ENCODE measurements at places on chromosomes 3 and 15.

DNA sequence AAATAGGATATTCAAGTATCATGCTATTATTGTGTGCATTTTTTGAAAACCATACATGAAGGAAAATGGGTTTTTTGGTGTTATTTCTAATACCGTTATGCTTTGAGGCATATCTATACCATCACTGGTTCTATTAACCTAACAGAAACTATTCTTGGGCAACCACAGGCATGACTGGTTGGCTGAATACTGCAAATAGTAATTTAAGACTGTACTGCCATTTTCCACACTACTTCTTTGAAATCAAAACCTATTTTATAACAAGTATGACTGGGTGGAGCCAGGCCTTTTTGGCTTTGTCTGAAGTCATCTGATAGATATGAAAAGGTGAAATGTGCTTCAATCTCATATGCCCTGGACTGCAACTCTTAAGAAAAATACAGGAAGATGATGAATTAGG lies 115.1 kb downstream of the ULK4 start:
- no peak for DNase-seq

- peak; percentile 65 for DNase-seq
Observed at GRCh38 chr3:158775426-158776410, 26.1 kb upstream of the MFSD1 start.

DNA sequence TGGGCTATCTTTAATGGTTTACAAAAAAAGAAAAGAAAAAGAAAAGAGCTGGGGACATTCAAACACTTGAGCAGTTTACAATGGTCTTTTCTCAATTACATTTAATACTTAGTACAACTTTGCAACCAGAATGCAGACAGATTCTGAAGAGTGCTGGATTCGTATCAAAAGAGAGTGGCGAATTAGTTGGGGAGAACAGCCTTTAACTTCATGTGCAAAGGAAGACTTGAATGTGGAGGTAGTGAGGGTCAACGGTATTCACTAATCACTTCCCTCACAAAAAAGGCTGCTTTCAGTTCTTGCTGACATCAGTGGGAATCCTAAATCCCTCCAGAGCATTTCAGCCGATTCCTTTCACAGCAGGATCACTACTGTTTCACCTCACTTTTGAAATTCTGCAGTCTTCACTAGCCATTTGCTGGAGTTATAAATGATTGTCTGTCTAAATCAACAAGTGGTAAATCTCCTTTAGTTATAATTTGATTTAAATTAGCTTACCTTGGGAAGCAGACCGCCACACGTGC lies 323.0 kb upstream of the SEMA6D start:
- DNase-seq = no peak

GRCh38 chr3:60133269-60134162 lies 1083.7 kb upstream of the CFAP20DC start:
- peak; percentile 20 for DNase-seq

GRCh38 chr3:117553461-117553860 lies 843.9 kb downstream of the TUSC7 start:
- peak; percentile 81 for DNase-seq
